Astrocyte (in vitro differentiated cells and primary cell): ENCODE measurements at places on chromosomes 5 and 9. TPM values are rescaled to one million over a fixed set of nuclear protein-coding genes. Genes with fewer than 3 reads are reported as not detected.

- no peak for DNase-seq
Observed at GRCh38 chr5:136890431-136891148, 525.2 kb upstream of the TRPC7 start.

DNA sequence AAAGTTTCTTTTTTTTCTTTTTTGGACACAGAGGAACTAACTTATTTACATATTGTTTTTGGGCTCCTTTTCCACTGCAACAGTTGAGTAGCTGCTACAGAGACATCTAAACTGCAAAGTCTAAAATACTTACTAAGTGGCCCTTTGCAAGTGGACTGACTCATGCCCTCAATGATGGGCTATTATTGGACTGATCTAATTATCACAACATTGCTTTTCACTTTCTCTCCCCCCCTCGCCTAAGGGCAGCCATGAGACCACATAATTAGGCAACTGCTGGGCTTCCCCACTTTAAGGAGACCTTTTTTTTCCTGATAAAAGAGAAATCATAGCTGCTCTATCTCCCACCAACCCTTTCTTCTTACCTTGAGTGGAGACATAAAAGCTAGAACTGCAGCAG lies 47.0 kb downstream of the PLK2 start:
- peak; percentile 15 for DNase-seq

DNA sequence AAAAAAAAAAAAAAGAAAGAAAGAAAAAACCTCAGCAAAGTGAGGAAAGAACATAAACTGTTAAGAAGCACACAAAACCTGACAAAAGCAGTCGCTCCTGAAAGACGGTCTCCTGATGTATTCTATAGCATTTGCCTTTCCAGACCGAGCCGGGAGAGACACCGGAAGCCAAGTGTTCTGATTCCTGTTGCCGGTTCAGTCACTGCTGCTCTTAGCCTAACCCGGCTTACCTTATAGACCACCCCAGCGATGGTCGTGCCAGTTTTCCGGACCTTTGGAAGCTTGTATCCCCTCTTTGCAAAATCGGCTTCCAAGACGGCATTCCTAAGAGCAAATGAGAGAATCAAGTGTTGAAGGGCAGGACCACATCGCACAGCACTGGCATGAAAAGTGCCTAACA lies 630 bp downstream of the PSMB7 start:
- DNase-seq, result no peak

- DNase-seq, result no peak
Observed at GRCh38 chr9:114913217-114913616, 17.2 kb downstream of the TNFSF8 start.

GRCh38 chr9:114163517-114163951 lies 8.2 kb downstream of the COL27A1 start:
- DNase-seq, result peak; percentile 67

DNA sequence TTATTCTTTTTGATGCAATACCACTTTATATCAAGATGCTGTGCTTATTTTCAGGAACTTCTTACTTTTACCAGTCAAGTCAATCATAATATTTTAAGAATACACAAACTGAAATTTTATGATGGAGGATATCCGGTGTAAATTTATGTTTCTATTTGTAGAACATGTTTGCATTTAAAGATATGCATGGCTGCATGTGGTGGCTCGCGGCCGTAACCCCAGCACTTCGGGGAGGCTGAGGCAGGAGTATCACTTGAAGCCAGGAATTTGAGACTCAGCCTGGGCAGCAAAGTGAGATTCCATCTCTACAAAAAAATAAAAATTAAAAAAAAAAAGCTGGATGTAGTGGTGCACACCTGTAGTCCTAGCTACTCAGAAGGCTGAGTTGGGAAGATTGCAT lies 73.5 kb upstream of the ALDH1A1 start:
- DNase-seq, result no peak

DNA sequence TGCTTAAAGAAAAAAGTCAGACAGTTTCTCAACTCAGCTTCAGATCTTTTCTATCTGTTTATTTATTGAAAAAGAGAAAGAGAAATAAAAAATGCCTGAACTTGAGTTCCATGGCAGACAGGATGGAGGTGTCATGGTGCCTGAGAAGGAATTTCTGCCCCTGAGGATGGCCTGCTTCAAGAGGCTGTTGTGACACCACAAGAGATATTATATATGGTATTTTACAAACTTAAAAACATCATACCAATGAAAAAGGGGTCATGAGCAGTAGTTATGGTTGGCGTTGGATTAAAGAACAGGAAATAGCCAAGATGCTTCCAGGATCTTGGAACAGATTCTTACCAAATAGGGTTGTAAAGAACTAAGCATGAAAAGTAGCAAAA lies 344.6 kb downstream of the GLIS3 start:
- no peak for DNase-seq

GRCh38 chr9:33147416-33148169 lies 19.5 kb downstream of the B4GALT1 start:
- DNase-seq, result no peak

DNA sequence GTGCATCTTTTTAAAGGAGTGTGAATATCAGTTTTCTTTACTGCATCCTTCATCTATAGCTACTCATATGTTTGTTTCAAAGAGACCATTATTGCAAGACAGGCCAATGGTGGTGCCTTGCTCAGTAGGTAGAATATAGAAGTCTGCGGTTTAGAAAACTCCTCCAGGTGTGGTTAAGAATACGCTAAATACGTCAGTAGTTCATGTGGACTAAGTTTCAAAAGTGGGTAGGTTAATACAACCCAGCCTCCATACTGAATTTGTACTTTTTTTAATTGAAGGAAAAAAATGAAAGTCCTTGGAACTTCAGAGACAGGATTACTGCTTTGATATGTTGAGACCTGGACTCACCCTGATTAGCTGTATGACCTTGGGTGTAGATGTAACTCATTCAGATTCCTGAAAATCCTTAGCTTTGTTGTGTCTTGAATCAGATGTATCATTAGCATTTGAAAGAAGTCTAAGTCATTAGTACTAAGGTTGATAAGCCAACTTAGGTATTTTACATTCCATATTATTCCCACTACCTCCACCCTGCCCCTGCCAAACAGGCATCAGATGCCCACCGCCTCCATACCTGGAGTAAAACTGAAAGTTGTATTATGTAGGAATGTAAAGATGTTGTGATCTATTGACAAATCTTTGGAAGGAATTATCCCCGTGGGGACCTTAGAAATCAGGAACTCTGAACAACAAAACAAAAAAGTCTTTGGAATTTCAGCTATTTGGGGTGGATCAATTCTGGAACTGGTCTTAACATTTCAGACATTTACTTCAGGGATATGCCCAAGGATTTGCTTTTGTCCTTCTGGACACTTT lies 6.1 kb downstream of the BASP1 start:
- no peak for DNase-seq

DNA sequence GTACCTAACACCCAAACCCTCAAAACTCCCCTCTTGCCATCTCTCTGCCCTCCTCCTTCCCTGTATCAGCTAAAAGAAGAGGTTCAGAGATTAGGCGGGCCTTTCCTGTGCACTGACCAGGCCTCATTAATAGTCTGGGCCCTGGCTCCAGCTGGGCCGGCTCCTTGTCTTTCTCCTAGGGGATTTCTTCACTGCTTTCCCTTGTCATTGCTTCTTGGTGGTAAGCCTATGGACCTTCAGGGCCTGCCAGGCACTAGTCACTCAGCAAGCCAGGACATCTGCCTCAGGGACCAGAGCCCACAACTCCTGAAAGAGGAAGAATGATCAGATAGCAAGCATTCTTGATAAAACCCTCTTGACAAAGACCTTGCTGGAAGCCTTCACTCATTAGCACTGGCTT lies 50.9 kb downstream of the MRRF start:
- no peak for DNase-seq

GRCh38 chr5:100647461-100648230 lies 112.5 kb downstream of the FAM174A start:
- DNase-seq, result peak; percentile 27

GRCh38 chr9:80093695-80094094 lies 521.9 kb downstream of the TLE4 start:
- DNase-seq, result no peak

- peak; percentile 42 for DNase-seq
Observed at GRCh38 chr5:65830856-65831255, 95.5 kb upstream of the ERBIN start.

DNA sequence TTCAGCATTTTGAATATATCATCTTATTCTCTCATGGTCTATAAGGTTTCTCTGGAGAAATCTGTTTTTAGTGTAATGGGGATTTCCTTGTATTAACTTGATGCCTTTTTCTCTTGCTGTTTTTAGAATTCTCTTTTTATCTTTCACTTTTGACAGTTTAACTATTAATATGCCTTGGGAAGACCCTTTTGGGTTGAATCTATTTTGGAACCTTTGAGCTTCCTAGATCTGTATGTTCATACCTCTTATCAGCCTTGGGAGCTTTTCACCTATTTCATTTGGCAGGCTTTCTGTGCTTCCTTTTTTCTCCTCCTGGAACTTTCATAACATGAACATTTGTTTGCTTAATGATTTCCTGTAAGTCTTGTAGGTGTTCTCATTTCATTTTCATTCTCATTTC lies 22.2 kb downstream of the RCL1 start:
- DNase-seq, result no peak

GRCh38 chr5:109910874-109911273 lies 221.1 kb downstream of the MAN2A1 start:
- no peak for DNase-seq

GRCh38 chr5:164301136-164301535 lies 795.7 kb downstream of the MAT2B start:
- DNase-seq, result no peak

- no peak for DNase-seq
Observed at GRCh38 chr5:120053841-120054240, 410.3 kb upstream of the PRR16 start.

DNA sequence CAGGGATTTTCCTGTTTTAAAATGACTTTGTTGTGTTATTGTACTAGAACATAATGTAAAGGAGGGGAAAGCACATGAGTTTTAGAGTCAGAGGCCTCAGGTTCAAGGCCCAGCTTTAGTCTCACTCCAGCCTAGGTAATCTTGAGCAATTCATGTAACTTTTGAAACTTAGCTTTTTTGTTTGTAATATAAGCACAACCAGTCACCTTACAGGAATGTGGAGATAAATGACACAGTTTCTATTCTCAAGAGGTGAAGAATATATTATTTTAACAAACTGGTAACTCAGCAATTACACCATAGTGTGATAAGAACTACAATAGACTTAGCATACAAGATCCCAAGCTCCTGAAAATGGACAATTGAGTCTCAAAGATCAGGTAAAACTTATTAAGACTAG lies 51.2 kb downstream of the ADAMTS19 start:
- peak; percentile 8 for DNase-seq

GRCh38 chr5:126591549-126591948 lies 3.5 kb downstream of the ALDH7A1 start:
- no peak for DNase-seq

SLC6A7 gene
- total RNA-seq, result not detected in 2 replicates

KCNV2 gene
- not detected in 2 replicates for total RNA-seq
